Bronchial epithelial cell (primary cell): ENCODE measurements at places on chromosomes 11 and 22.
A peak's percentile ranks its signal among the peaks of the same experiment; 100 is the strongest.

- no peak for DNase-seq
These were observed 8.2 kb upstream of the KCTD17 start for GRCh38 chr22:37043209-37043827.

GRCh38 chr11:26078231-26078821 is 253.6 kb upstream of the ANO3 start:
- peak; percentile 36 for DNase-seq

- DNase-seq, result peak; percentile 6
These were observed 21.2 kb upstream of the MAP6 start for GRCh38 chr11:75689863-75690609.

DNA sequence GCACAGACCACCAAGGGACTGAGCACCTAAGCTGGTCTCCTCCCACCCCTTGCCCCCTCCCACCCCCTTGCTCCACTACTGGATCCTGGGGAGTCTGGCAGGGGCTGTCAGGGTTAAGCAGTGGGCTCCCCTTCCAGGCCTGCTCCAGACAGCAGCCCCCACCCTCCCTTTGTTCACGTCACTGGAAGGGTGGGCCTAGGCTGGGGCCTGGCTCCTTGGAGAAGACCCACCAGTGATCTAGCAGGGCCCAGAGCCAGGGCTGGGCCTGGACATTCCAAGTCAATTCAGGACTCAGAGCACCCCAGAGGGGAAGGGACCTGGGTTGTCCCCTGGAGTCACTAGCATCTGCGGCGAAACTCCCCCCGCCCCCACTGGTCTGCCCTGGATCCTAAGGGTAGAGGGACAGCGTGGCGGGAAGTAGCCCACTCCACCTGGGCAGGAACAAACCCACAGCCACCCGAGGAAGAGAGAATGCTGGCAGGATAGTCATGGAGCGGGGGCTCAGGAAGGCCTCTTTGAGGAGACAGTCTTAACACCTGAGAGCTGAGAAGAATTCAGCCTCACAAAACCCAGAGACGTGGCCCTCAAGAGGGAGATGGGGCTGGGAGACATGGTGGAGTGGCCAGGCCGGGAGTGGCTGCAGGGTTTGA is 45.8 kb downstream of the IGLL1 start:
- no peak for DNase-seq

- no peak for DNase-seq
These were observed 577 bp upstream of the DKK3 start for GRCh38 chr11:12008790-12009616.

DNA sequence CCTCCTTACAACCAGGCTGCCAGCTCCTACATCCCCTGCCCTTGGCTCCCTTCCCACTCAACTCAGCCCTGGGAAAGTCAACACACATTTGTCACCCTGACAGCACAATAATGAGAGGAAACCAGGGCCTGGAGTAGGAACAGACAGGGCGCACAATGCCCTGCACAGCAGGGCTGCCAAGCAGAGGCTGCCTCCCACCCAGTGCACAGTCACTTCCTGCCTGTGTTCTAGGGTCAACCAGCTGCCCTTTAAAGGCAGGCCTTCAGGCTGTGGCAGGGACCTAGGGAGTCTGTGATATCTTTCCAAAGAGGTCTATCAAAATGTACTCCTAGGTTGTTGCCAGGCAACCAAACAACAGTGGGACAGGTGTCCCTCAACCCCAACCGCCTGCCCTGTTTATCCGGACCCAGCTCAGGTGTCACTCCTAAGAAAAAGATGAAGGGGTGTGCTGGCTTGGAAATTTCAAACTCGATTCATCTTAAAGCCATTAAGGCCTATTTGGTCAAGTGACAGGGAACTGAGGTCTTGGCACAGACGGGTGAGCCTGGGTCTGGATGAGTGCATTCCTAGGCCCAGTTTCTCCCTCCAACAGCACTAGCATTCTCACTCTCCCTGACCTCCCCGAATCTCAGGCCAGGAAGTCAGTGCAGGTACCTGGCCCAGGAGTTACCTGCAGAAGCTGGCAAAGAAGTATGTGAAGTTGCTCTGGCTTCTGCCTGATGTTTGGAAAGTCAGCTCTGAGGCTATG is 110.3 kb upstream of the PITPNB start:
- DNase-seq, result peak; percentile 22

DNA sequence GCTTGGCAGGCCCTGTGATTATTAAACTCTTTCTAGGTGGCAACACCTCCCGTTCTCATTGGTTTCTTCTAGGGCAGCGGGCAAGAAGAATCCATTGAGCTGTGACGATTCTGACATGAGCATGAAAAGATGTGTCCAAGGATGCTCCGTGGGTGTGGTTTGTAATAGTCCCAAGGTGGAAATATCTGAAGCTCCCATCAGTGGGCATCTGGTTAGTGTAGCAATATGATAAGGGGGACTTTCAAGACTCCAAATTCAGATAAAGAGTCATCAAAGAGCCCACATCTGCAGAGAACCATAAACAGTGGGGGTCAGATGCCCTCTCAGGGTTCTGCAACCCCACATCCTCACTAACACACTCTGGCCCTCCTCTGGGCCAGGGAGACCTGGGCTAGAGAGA is 42.6 kb downstream of the TST start:
- DNase-seq, result no peak

- no peak for DNase-seq
These were observed 3.0 kb downstream of the MN1 start for GRCh38 chr22:27798511-27799014.

DNA sequence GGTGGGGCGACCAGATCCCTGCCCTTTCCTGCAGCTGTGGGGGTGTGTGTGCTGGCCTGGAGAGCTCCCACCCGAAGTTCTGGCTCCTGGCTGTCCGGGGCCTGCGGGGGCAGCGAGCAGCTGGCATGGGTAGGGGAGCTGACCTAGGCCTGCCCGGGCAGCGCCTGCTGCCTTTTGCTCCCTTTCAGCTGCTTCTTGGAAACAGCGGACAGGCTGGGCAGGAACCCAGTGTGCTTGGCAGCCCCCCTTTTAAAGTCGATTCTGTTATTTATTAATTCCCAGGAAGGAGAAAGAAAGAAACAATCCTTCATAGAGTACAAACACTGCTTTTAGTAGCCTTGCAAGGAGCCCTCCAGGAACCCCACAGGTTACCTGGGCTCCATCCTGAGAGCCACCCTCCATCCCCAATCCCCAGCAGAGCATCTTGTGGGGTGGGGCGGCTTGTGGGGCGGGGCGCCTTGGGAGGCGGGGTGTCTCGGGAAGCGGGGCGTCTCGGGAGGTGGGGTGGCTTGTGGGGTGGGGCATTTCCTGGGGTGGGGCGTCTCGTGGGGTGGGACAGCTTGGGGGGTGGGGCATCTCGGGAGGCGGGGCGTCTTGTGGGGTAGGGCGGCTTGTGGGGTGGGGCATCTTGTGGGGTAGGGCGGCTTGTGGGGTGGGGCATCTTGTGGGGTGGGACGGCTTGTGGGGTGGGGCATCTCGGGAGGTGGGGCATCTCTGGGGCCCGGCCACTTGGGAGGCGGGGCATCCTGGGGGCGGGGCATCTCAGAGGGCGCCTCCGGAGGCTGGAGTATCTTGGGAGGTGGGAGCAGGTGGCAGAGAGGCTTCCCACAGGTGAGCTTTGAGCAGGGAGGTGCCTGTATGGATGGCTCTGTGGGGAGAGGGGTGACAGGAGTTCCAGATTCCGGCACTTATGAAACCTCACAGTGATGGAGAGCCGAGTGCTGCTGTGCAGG is 7.0 kb downstream of the CD81 start:
- DNase-seq, result peak; percentile 25

- DNase-seq, result peak; percentile 56
These were observed 37.2 kb downstream of the CKAP5 start for GRCh38 chr11:46808799-46809431.

- DNase-seq, result no peak
These were observed 6.7 kb upstream of the SEPTIN5 start for GRCh38 chr22:19707347-19708290.

GRCh38 chr11:118003456-118003855 is 17.3 kb downstream of the IL10RA start:
- DNase-seq, result no peak

DNA sequence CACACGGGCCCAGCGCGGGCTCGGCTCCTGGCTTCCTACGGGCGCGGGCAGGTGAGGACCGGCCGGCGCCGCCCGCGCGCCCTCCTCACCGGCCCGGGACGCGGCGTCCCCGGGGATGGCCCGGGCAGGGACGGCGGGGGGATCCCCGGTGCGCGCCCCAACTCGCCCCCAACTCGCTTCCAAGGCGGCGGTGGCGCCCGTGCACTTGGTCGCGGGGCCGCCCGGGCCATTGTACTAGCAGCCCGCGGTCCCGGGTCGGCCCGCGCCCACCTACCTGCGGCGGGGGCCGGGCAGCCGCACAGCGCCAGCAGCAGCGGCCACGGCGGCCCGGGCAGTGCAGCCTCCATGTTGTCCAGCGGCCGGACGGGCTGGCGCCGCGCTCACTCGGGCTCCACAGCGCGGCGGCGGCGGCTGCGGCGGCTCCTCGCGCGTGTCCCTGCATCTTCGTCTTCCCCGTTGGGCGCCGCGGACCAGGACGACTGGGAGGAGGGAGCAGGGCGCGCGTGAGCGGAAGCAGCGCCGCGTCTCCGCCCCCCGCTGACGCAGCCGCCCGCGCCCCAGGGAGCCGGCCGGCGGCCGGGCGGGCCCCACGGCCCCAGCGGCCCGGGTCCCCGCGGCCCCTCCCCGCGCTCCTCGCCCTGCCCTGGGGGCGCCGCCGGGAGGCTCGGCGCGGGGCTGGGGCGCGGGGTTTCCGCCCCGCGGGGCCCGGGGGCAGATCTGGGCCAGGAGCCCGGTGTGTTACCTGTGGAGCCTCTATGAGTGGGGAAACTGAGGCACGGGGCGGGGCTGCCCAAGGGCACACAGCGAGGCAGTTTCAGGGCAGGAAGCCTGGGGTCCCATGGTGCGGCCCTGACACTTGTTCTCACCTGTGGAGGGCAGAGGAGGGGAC is 159.3 kb upstream of the GRK3 start:
- peak; percentile 26 for DNase-seq

- no peak for DNase-seq
These were observed 3.1 kb downstream of the CCDC88B start for GRCh38 chr11:64342869-64343745.

DNA sequence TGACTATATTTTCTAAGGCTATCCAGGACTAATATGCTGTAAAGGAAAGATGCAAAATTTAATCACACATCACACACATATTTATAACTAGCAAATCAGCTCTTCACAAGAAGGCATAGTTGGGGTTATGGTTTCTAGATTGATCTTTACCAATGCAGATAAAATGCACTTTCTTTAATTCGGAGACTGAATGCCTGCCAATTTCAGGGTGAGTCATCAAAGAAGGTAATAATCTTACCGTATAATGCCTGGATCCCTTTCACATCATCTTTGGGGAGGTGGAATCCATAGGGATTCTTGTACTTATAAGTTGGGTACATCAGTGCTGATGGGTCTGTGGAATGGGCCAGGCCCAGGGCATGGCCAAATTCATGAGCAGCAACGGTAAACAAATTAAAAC is 16.4 kb downstream of the MMP20 start:
- no peak for DNase-seq

DNA sequence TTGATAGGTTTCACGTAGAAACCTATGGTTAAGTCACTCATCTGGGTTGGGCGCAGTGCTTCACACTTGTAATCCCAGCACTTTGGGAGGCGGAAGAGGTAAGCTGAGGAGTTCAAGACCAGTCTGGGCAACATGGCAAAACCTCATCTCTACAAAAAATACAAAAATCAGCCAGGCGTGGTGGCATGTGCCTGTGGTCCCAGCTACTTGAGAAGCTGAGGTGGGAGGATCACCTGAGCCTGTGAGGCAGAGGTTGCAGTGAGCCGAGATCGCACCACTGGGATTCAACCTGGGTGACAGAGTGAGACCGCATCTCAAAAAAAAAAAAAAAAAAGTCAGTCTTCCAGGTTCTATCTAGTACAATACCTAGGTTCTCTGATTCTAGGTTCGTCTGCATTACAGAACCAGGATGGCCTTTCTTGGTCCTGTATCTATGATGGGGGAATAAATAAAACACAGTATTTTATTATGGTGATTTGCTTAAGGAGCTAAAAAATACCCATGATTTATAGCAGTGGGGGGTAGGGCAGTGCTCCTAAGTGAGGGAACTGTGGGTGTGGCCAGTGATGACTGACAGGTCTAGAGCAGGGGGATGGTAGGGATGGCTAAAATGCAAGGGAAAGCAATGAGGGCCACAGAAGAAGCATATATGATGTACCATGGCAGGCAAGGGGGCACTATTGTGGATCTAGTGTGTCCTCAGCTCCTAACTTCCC is 65.5 kb upstream of the NUP160 start:
- DNase-seq, result no peak

GRCh38 chr11:30454541-30454940 is 131.6 kb downstream of the MPPED2 start:
- DNase-seq, result no peak

- DNase-seq, result no peak
These were observed at the start of gene SHISAL1 for GRCh38 chr22:44312766-44313165. Gene SHISAL1, minus strand, starts transcription at chr22:44312951. Its CDS starts 12,006 bp downstream, at chr22:44300945.

- no peak for DNase-seq
These were observed 40.9 kb downstream of the SHISAL1 start for GRCh38 chr22:44271732-44272400.

DNA sequence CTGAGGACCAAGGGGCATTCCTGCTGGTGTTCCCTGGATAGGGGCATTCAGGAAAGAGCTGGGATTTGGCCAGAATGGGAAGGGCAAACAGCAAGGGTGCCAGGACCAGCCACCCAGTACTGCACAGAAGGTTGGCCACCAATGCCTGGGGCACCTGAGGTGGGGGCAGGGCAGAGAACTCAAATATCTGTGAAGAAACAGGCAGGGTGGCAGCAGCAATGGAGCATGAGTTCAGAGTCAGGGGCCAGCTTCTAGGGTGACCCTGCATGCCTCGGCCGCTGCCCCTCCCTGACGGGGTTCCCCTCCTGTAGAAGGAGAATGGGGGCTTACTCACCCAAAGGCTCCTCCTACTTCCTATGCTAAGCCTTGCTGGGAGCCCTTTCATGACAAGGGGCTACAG is 79.3 kb upstream of the SHANK2 start:
- peak; percentile 22 for DNase-seq

- peak; percentile 6 for DNase-seq
These were observed 492.9 kb upstream of the KIRREL3 start for GRCh38 chr11:127493330-127494022.

- DNase-seq, result no peak
These were observed 45.3 kb downstream of the CADM1 start for GRCh38 chr11:115458877-115459276.

DNA sequence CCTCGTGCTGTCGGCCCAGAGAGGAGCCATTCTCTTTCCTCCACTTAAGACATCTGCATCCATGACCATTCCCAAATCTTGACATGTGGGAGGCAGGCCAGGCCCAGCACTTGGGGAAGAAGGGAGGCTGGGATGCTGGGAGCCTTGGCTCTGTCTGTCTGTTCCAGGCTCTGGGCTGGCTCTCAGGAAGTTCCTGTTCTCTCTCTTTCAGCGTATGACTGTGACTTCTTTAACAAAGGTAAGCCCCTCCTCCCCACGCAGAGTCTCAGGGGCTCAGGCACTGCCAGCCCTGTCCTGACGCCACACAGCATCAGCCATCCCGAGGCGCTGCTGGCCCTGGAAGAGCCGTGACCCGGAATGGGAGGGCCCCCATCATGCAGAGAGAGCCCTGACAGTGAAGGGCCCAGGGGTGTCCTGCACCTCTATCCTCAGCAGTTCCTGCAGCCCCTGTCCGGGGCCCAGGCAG is 52.4 kb downstream of the OTOG start:
- DNase-seq, result no peak
